ENCODE measurements at places on chromosomes 7 and 10. TPM values are rescaled to one million over a fixed set of nuclear protein-coding genes. Genes with fewer than 3 reads are reported as not detected.

The AKR1C2 gene
- total RNA-seq, result 1,499 TPM

The GSTO1 gene
- total RNA-seq, result 108 TPM

The GTF2IRD1 gene
- 25.1 TPM for total RNA-seq

The VAX1 gene
- 0.27 TPM for total RNA-seq

The ZNF365 gene
- total RNA-seq, result 10.1 TPM

The STEAP4 gene
- total RNA-seq, result not detected

The GARIN1A gene
- not detected for total RNA-seq

The C10orf88 gene
- 1.3 TPM for total RNA-seq

The MBLAC1 gene
- total RNA-seq, result 2.5 TPM

The LRIT1 gene
- not detected for total RNA-seq

The VENTX gene
- not detected for total RNA-seq

The STAMBPL1 gene
- 15.6 TPM for total RNA-seq

The MYL10 gene
- total RNA-seq, result not detected

The POU6F2 gene
- total RNA-seq, result not detected

The EPHA1 gene
- total RNA-seq, result not detected

The HOXA9 gene
- total RNA-seq, result 62.2 TPM

The C10orf143 gene
- total RNA-seq, result not detected

The VPS37D gene
- total RNA-seq, result 4.5 TPM

The ANKIB1 gene
- total RNA-seq, result 24.4 TPM

The AKR1C4 gene
- total RNA-seq, result not detected

The MEIG1 gene
- total RNA-seq, result 3.5 TPM

The AKAP9 gene
- 15.1 TPM for total RNA-seq

The TFEC gene
- not detected for total RNA-seq

The SPDYE2 gene
- not detected for total RNA-seq

The TMEM243 gene
- 81.6 TPM for total RNA-seq

The ANKRD2 gene
- total RNA-seq, result 19.4 TPM

The MEST gene
- total RNA-seq, result 26.0 TPM

The PNPLA8 gene
- 7.6 TPM for total RNA-seq

The ENTPD1 gene
- 0.03 TPM for total RNA-seq

The BCCIP gene
- total RNA-seq, result 71.8 TPM

The TMEM213 gene
- total RNA-seq, result not detected

The NKX1-2 gene
- not detected for total RNA-seq

The SPDYE11 gene
- total RNA-seq, result not detected

The WNT16 gene
- total RNA-seq, result not detected

The TMEM270 gene
- total RNA-seq, result not detected

The TAS2R41 gene
- total RNA-seq, result not detected

The TMEM140 gene
- total RNA-seq, result 0.81 TPM

The MACROH2A2 gene
- total RNA-seq, result 29.4 TPM

The MCMBP gene
- total RNA-seq, result 41.2 TPM

The IQUB gene
- total RNA-seq, result 0.10 TPM

All from Caki2 (cell line).